ENCODE measurements at places on chromosomes 5 and 9. TPM values are rescaled to one million over a fixed set of nuclear protein-coding genes. Genes with fewer than 3 reads are reported as not detected.

TNFSF15 gene
- total RNA-seq: 0.08 TPM

ANGPTL2 gene
- 10.1 TPM for total RNA-seq

C5orf52 gene
- not detected for total RNA-seq

JAKMIP2 gene
- total RNA-seq: 3.0 TPM

ABCA2 gene
- total RNA-seq: 15.8 TPM

PAEP gene
- not detected for total RNA-seq

SLC6A19 gene
- not detected for total RNA-seq

CLTA gene
- 255 TPM for total RNA-seq

Measured in epithelial cell of alveolus of lung (primary cell).